ENCODE measurements at places on chromosomes 11 and 22. TPM values are rescaled to one million over a fixed set of nuclear protein-coding genes. Genes with fewer than 3 reads are reported as not detected.
A peak's percentile ranks its signal among the peaks of the same experiment; 100 is the strongest.

Gene NNMT
- total RNA-seq = 597 TPM

GRCh38 chr11:2859699-2860037 lies 25.9 kb downstream of the CDKN1C start:
- no peak overlapping the region for H3K4me3 ChIP-seq
- no peaks in the 10 kb centered on the region for H3K27me3 ChIP-seq
- H3K4me1 ChIP-seq = no peaks in the 10 kb centered on the region
- no peaks in the 10 kb centered on the region for H3K36me3 ChIP-seq

GRCh38 chr11:119099711-119100110 lies 1.9 kb downstream of the DPAGT1 start:
- no peaks in the 10 kb centered on the region for H3K4me1 ChIP-seq
- no peak overlapping the region for H3K4me3 ChIP-seq
- DNase-seq = no peak
- no peaks in the 10 kb centered on the region for H3K27me3 ChIP-seq

DNA sequence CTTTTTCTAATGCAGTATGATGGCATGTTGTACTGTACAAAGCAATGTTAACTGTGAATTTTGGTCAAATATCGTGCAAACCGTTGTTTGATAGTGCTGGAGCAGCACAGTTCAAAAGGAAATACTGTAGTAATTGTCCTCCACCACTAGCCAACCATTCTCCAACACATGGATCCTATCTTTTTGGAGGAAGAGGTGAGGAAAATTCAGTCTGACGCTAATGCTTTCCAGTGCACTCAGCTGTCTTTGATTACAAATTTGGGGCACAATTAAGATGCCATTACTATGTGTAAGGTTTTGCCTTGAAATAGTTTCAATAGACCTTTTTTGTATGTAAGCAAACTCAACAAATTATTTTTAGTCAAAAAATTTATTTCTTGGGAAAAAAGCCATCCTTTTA lies 240.5 kb upstream of the CCDC179 start:
- no peaks in the 10 kb centered on the region for H3K27me3 ChIP-seq
- H3K4me3 ChIP-seq = no peak overlapping the region
- no peak overlapping the region for H3K27ac ChIP-seq
- no peaks in the 10 kb centered on the region for H3K36me3 ChIP-seq
- H3K4me1 ChIP-seq = no peaks in the 10 kb centered on the region

GRCh38 chr22:49838771-49839717 lies 11.4 kb upstream of the BRD1 start:
- H3K27ac ChIP-seq = no peak overlapping the region
- H3K27me3 ChIP-seq = no peaks in the 10 kb centered on the region
- no peak overlapping the region for H3K4me3 ChIP-seq
- no peaks in the 10 kb centered on the region for H3K36me3 ChIP-seq
- no peaks in the 10 kb centered on the region for H3K4me1 ChIP-seq

Gene PC
- total RNA-seq = 12.6 TPM

Gene RASSF10
- total RNA-seq = 0.26 TPM

Gene TMEM191B
- not detected for total RNA-seq

GRCh38 chr11:120547316-120547715 lies 35.8 kb downstream of the GRIK4 start:
- no peak overlapping the region for H3K4me3 ChIP-seq
- H3K4me1 ChIP-seq = no peaks in the 10 kb centered on the region
- no peaks in the 10 kb centered on the region for H3K27me3 ChIP-seq
- DNase-seq = no peak

Gene SUN2
- total RNA-seq = 275 TPM

Gene TRIM51
- total RNA-seq = not detected

Gene TRIM66
- total RNA-seq = 9.4 TPM

DNA sequence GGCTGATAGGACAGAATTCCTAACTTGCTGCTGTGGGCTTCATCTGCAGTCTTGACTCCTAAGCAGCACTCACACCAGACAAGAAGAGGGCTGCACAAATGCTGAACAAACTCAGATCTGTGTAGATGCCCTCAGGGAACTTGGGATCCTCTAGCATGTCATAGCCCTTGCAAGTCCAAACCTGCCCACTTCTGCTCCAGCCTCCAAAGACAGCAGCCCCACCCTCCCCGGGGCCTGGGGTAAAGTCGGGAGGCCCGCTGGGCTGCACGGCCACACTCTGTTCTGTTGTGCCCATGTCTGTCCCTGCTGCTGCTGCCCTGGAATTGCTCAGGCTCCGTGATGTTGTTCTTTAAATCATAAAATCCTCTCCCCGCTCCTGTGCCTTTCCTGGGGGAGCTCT lies 28.3 kb downstream of the DRD2 start:
- no peak overlapping the region for H3K4me3 ChIP-seq
- no peaks in the 10 kb centered on the region for H3K27me3 ChIP-seq
- no peaks in the 10 kb centered on the region for H3K36me3 ChIP-seq
- H3K4me1 ChIP-seq = no peaks in the 10 kb centered on the region
- H3K27ac ChIP-seq = no peak overlapping the region
- no peak for DNase-seq

DNA sequence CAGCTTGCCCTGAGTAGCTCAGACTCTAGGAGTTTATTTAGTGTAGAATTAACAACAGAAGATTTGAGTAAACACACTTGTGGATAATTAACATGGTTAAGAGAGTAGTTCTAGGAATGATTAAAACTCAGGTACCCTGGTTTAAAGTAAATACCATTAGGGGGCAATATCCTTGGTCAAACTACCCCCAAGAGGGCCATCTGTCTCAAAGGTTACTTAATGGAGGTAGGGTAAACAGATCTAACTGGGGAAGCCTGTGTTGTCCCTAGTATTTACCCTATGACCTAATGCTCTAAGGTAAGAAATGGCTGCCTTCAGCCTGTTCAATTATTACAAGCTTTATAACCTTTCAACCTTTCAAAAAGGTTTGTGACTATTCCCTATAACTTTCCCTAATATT lies 10.6 kb upstream of the GLYATL1 start:
- H3K27ac ChIP-seq = no peak overlapping the region
- no peak overlapping the region for H3K4me3 ChIP-seq
- no peaks in the 10 kb centered on the region for H3K36me3 ChIP-seq
- no peak for DNase-seq
- no peaks in the 10 kb centered on the region for H3K4me1 ChIP-seq
- H3K27me3 ChIP-seq = peaks cover 2% of the 10 kb centered on the region

- H3K4me1 ChIP-seq = no peaks in the 10 kb centered on the region
- H3K36me3 ChIP-seq = no peaks in the 10 kb centered on the region
- DNase-seq = no peak
- H3K27ac ChIP-seq = no peak overlapping the region
These were observed 138.1 kb downstream of the SHANK2 start for GRCh38 chr11:71114124-71114851.

DNA sequence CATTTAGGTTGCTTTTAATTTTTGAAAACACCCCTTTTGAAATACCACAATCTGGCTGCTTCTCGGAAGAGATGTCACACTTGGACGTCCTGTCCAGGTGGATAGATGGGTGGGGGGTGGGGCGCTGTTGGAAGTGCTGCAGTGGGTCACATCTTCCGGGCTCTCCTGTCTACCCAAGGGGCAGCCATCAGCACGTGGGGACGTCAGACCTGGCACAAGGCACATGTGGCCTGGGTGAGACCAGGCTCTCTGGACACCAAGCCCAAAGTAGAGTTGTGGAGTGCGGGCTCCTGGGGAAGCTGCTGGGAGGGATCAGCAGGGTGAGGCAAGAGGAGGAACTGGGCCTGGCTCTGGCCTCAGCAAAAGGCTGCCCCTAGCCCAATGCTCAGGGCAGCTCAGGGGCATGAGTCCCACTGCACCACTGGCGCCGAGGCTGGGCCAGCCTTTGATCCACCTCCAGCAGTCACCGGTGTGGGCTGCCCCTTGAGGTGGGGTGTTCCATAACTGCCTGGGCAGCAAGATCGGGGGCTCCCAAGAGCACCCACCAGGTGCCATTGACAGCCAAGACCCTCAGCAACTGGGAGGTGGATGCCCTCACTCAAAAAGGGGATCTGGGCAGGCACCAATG lies 68.6 kb upstream of the CCND1 start:
- no peaks in the 10 kb centered on the region for H3K27me3 ChIP-seq
- H3K36me3 ChIP-seq = no peaks in the 10 kb centered on the region
- no peak overlapping the region for H3K4me3 ChIP-seq
- no peak for DNase-seq

Gene MYOD1
- not detected for total RNA-seq

Gene MAP6
- total RNA-seq = 13.8 TPM

Gene PRDM11
- total RNA-seq = 23.6 TPM

GRCh38 chr22:23306926-23307325 lies 126.6 kb downstream of the BCR start:
- H3K36me3 ChIP-seq = no peaks in the 10 kb centered on the region
- H3K27me3 ChIP-seq = no peaks in the 10 kb centered on the region
- H3K4me1 ChIP-seq = no peaks in the 10 kb centered on the region
- no peak overlapping the region for H3K27ac ChIP-seq

DNA sequence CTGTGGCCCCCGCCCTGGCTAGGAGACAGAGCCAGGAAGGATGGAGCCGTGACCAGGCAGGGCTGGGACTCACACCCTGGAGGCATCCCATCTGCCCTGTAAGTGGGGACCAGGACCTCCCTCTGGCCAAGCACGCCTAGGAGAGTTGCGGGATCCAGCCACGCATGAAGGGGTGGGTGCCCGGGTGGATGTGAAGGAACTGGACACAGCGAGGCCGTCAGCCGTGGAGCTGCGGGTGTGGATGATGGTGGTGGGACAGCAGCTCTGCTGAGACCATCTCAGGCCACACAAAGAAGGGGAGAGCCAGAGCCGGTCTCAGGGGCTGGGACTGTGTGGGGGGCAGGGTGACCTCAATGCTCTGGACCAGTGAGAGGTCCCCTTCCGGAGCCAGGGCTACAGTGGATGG lies 746.4 kb downstream of the BRD1 start:
- no peak overlapping the region for H3K4me3 ChIP-seq
- no peaks in the 10 kb centered on the region for H3K4me1 ChIP-seq
- H3K27ac ChIP-seq = no peak overlapping the region
- DNase-seq = peak; percentile 66
- H3K36me3 ChIP-seq = no peaks in the 10 kb centered on the region

Gene TMEM191C
- 1.4 TPM for total RNA-seq

Gene OR2AG2
- not detected for total RNA-seq

Gene SYNGR1
- total RNA-seq = 5.1 TPM

- no peaks in the 10 kb centered on the region for H3K36me3 ChIP-seq
- H3K4me3 ChIP-seq = no peak overlapping the region
- no peaks in the 10 kb centered on the region for H3K27me3 ChIP-seq
- no peak for DNase-seq
- no peak overlapping the region for H3K27ac ChIP-seq
These were observed 111.8 kb downstream of the SNX19 start for GRCh38 chr11:130804306-130805076.

GRCh38 chr11:134273317-134273712 lies 2.9 kb upstream of the GLB1L3 start:
- no peaks in the 10 kb centered on the region for H3K4me1 ChIP-seq
- H3K4me3 ChIP-seq = no peak overlapping the region
- no peak for DNase-seq
- H3K36me3 ChIP-seq = no peaks in the 10 kb centered on the region
- no peak overlapping the region for H3K27ac ChIP-seq

Gene APOL5
- not detected for total RNA-seq

Gene MEI1
- 1.4 TPM for total RNA-seq

GRCh38 chr11:94469416-94469815 lies 24.2 kb downstream of the MRE11 start:
- H3K27ac ChIP-seq = no peak overlapping the region
- H3K36me3 ChIP-seq = no peaks in the 10 kb centered on the region
- H3K27me3 ChIP-seq = no peaks in the 10 kb centered on the region
- H3K4me3 ChIP-seq = no peak overlapping the region

GRCh38 chr11:134752526-134752925 lies 340.5 kb upstream of the B3GAT1 start:
- no peak overlapping the region for H3K27ac ChIP-seq
- no peaks in the 10 kb centered on the region for H3K4me1 ChIP-seq
- no peaks in the 10 kb centered on the region for H3K36me3 ChIP-seq
- H3K4me3 ChIP-seq = no peak overlapping the region

Gene CCDC89
- total RNA-seq = 1.9 TPM

Gene UPK3A
- not detected for total RNA-seq

GRCh38 chr11:84969103-84969502 lies 658.0 kb downstream of the DLG2 start:
- no peak overlapping the region for H3K4me3 ChIP-seq
- H3K27me3 ChIP-seq = no peaks in the 10 kb centered on the region
- H3K27ac ChIP-seq = no peak overlapping the region
- DNase-seq = no peak
- no peaks in the 10 kb centered on the region for H3K36me3 ChIP-seq

DNA sequence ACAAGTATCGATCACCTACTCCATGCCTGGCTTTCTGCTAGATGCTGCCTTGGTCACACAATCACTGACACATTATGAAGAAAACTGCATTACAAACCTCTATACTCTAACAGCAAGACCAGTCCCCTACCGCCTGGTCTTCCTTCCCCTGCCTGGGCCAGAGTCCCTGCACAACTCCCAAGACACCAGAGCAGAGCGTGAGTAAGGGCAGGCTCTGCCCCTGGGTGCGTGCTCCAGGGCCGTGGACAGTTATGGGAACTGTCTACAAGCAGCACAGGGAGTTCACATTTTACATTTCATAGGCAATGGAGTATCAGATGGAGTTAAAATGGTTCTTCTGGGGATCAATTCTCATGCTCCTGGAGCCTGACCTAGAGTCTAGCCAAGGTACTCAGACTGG lies 6.5 kb downstream of the FZD4 start:
- H3K36me3 ChIP-seq = peaks cover 14% of the 10 kb centered on the region
- no peak for DNase-seq
- H3K27ac ChIP-seq = peak overlapping the region; percentile 52
- H3K4me1 ChIP-seq = peaks cover 2% of the 10 kb centered on the region

DNA sequence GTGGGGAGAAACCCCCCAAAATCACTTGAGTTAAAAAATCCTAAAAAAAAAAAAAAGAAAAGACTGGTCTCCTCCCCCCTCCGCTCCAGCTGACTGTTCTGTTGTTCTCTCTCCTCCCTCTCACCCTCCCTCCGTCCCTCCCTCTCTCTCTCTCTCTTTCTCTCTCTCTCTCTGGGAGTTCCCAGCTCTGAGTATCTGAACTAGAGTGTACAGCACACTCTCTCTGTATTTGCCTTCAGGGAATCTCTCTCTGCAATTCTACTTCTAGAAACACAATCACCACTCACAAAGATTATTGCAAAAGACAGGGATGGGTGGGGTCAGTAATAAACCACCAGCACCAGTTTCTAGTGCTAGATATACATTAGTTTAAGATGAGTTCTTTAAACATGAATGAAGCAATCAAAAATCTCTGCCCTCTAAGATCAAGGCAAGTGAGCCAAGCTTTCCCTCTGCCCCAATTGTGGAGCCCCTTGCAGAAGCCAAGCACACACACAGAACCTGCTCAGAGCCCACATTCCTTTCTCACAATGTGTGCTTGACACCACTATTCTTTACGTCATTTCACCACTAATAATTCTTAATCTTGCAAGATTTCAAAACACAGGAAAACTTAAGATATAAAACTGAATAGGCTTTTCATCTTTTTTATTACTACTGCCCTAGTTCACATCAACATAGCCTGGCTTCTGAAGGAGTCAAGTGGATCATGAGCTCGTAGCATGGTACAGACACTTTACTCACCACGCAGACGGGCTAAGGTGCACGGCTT lies 133.5 kb downstream of the RBFOX2 start:
- H3K4me3 ChIP-seq = peak overlapping the region; percentile 37
- DNase-seq = no peak
- peak overlapping the region; percentile 38 for H3K27ac ChIP-seq
- peaks cover 4% of the 10 kb centered on the region for H3K4me1 ChIP-seq
- H3K36me3 ChIP-seq = no peaks in the 10 kb centered on the region

GRCh38 chr22:42412744-42413333 lies 19.4 kb downstream of the NFAM1 start:
- DNase-seq = no peak
- H3K4me1 ChIP-seq = no peaks in the 10 kb centered on the region
- H3K4me3 ChIP-seq = no peak overlapping the region
- H3K27ac ChIP-seq = no peak overlapping the region

GRCh38 chr11:47001781-47002181 lies 65.2 kb downstream of the CSTPP1 start:
- H3K36me3 ChIP-seq = no peaks in the 10 kb centered on the region
- no peak overlapping the region for H3K4me3 ChIP-seq
- no peak overlapping the region for H3K27ac ChIP-seq
- no peak for DNase-seq
- H3K27me3 ChIP-seq = no peaks in the 10 kb centered on the region

All from aorta (tissue), 5 donors.